ENCODE measurements at places on chromosomes 11 and 22.

GRCh38 chr11:99432677-99433076, 411.9 kb downstream of the CNTN5 start:
- DNase-seq = no peak

DNA sequence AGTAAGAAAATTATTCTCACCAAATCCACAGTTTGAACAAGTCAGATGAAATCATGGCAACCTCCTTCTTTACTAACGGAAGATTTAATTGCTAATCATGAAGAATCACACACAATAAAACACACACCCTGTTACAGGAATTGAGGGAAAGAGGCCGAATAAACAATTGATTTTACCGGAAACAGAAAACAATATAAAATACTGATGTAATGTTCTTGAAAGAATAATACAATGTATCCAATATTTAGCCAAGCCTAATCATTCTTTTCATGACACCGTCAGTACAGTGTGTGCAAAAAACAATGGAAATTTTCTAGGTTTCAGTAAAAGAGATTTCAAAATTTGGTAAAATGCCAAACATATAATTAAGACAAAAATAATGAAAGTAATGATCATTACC, 23.4 kb downstream of the ASRGL1 start:
- no peak for DNase-seq

DNA sequence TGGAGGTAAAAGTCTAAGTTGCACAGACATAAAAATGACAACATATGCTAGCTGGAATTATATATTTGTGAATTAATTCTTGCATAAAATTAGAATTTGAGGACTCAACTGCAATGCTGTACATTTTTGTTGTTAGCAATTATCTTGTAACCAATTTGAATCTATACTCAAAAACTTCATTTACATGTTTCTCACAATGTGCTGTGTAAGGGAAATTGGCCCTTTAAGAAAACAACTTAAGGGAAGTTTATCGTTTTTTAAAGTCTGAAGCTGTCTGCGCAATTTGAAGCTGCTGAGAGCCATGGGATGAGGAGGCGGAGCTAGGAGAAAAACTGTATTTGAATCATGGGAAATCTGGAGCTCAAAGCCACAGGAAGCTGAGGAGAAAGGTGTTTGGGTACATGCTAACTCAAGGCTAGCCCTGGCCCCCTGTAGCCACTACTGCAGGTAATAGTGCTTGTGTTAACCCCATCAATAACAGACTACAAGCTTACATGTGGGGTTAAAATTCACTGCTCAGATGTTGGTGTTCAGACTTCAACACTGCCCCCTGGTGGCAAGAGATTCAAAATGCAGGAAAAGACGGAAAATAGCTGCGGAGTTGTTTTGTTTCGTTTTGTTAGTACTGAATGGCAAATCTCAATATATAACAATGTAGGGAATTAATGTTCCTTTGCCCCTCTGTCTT, 126.1 kb downstream of the BRD1 start:
- DNase-seq = peak; percentile 64

GRCh38 chr11:125663910-125664309, 16.7 kb downstream of the ACRV1 start:
- DNase-seq = no peak

DNA sequence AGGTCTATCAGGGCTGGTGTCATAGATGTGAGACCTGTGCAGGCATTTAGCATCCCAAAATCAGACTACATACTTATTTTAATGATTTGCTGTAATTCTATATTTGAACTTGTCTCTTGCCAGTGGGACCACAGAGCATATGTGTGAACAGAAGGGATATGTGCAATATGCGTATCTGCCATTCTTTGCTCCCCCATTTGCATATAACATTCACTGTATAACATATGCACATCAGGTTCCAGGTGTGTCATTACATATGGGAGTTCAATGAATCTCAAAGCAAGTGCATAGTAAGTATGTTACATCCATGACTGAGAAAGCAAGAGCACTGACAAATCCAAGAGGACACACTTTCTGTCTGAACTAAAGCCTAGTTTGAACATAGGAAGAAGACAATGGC, 1115.1 kb upstream of the CNTN5 start:
- no peak for DNase-seq

- DNase-seq = no peak
Measured at GRCh38 chr11:122085712-122086111, 30.3 kb downstream of the BLID start.

DNA sequence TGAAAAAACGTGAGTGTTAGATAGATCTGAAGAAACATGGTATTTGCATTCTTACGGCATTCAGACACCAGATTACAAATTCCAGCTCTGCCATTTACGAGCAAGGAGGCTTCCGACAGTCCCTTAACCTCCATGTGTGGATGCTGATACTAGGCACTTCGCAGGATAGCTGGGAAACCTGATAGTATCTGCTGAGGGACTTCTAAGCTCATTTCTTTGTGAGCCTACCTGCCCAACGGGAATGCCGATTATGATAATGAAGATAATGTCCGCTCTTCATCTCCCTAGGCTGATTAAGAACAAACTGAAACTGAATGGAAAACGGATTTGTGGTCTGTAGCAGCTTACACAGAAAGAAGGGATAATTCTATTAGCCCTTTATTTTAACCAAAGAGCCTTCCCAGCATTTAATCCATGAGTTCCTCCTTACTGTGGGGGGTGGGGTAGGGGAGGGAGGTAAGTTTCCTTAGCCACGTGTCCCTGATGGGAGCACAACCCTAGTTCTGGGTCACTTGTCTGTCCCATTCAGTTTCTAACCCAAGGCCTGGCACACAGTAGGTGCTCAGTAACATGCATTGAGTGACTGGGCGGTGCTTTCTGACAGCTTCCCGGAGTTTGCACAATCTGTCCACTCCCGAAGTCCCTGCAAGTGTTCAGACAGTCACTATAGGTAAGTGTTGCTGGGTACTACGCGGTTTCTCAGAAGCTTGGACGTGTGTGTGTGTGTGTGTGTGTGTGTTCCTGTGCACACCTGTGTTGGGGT, 39.2 kb downstream of the CD6 start:
- DNase-seq = no peak

DNA sequence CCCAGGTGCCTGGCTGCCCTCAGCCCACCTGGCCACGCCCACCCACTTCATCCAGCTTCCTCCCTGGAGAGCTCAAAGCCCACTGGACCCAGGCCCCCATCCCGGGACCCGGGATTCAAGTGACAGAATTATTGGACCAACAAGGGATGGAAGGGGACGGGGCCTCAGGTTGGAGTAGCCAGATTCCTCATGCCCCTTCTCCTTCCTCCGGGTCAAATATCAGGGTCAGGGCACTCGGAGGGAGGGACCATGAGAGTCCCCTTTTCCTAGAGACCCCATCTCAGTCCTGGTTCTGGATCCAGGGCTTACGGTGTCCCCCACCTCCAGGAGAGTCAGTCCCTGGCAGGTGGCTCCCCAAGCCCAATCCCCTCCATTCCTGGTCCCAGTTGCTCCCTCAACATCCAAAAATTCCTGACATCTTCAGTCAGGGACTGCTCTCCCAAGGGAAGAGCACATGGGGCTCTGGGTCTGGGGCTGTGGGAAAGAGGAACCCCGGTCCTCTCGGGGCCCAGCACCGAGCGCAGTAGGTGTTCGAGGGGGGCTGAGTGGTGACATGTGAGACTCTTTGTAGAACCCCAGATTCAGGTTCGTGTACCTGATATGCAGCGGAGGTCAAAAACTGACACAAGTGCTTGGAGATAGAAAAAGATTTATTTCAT, 37.7 kb downstream of the IGLL5 start:
- DNase-seq = no peak

- DNase-seq = no peak
Measured at GRCh38 chr22:36435516-36436415, 45.7 kb downstream of the TXN2 start.

DNA sequence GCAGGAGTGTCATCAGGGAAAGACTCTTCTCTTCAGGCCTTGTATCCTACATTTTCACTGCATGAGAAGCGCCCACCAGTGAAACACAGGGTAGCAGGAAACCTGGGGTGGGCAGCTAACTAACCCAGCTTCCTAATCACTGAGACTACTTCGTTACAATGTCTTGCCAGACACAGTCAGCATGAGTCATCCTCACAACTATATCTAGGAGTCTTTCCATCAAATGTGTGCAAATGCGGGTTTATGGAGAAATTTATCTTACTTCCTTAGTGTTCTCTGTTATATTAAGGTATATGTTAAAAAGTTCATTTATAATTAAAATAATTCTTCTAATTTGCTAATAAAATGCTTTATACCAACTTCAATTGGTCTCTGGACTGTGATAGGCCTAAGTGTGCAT, 79.9 kb upstream of the RAB1B start:
- DNase-seq = no peak

GRCh38 chr11:92779746-92780145, 189.7 kb upstream of the MTNR1B start:
- DNase-seq = no peak

- peak; percentile 85 for DNase-seq
Measured at GRCh38 chr22:50674606-50675552, 2.3 kb downstream of the SHANK3 start.

DNA sequence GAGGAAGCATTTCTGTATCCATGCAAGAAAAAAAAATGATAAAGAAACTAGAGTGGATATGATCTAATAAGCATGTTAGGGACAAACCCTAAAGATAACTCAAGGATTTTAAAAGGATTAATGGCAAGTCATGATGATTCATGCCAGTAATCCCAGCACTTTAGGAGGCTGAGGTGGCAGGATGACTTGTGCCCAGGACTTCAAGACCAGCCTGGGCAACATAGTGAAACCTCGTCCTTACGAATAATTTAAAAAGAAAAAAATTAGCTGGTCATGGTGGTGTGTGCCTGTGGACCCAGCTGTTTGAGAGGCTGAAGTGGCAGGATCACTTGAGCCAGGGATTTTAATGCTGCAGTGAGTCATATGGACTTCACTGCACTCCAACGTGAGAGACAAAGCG, 145.5 kb upstream of the BLID start:
- DNase-seq = no peak

DNA sequence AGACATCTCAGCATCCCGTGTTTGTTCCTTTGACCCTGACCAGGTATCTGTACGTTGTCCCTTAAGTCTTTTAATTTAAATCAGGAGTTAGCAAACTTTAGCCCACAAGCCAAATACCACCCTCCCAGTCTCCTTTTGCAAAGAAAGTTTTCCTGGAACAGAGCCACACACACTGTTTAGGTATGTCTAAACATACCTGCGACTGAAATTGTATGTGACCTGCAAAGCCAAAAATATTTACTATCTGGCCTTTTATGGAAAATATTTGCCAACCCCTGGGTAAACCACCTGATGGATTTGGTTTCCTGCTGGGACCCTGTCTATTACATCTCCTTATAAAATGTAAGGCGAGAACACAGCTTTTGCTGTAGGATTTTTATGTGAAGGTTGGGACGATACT, 20.2 kb upstream of the RCN1 start:
- no peak for DNase-seq

DNA sequence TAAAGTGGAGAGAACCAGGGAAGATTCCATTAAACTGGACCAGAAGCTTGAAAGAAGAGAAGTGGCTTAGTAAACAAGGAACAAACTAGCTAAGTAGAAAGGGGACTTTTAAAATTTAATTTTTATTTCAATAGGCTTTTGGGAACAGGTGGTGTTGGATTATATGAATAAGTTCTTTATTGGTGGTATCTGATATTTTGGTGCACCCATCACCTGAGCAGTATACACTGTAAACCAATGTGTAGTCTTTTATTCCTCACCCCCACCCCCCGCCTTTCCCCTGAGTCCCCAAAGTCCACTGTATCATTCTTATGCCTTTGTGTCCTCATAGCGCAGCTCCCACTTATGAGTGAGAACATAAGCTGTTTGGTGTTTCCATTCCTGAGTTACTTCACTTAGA, 7.4 kb downstream of the ACAT1 start:
- no peak for DNase-seq

DNA sequence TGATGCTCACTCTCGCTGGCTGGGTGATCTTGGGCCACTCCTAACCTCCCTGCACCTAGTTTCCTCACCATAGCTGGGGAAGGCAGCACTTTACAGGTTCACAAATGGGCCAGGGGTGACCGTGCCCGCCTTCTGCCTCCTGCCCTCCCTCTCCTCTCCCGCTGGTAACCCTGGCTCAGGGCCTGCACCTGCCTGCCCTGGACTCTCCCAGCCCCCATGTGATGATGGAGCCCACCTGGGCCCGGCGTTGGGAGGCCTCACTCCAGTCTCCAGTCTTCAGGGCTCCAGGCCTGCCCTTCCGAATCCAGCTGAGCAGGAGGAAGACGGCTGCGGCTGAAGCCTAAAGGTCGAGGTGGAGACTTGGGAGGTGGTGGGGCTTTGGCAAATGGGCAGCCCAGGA, 152.9 kb downstream of the CACNA1I start:
- peak; percentile 78 for DNase-seq

DNA sequence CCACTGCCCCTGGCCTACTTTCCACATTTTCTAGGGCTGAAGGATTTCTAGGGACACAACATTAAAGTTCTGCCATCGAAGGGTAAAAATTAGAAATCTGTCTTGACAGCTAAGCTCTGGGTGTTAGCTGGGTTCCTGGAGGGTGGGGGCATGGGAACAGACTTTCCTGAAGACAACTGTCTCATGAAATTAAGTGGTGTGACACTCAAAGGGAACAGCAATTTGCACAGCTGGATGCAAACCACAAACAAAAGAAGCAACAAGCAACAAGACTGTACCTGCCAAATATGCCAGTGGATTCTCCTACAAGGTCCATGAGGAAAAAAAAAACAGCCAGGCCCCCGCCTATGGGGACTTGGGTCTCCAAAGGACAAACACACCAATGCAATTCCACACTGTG, 32.5 kb downstream of the WT1 start:
- no peak for DNase-seq

DNA sequence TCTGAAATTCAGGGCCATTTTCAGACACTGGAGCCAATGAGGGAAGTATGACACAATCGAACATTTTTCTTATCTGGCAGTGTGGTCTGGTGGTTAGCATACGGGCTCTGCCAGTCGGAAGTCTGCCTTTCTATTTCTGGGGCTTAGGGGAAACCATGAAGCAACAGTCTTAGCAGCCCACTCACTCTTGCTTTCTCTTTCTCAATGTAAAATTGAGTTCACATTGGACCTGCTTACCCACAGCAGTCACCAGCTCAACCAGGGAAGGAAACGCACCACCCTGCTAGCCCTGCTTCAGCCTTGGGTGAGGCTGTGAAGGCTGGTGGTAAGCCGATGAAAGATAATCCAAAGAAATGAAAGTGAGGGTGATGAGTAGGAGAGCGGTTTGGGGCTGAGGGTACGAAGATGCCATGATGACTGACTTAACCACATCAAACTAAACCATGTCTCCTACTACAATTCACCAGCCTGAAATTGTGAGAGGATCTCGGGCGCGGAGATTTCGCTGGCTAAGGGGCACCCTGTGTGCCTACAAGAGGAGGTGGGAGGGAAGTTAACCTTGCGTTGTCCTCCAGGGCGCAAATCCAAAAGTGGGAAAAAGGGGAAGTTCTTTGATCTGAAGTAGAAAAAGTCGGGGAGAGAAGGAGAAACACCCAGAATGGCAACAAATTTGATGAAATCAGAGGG, 2.0 kb upstream of the LMO2 start:
- DNase-seq = no peak

DNA sequence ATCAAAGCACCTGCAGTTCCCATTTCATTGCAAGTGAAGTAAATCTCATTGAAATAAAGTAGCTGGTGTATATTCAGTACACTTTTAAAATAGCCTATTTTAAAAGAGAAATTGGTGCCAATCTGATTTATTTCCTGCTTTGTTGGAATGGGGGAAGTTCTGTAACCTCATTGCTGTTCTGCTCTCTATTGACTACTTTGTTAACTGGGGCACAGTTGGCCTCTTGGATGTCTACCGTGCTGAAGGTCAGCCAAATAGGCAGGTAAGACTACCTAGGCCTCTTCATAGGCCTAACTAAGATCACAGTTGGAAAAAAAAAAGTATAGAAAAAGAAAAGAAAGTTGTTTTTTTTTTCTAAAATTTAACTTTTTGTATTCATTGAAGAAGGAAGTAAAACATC, 9.2 kb downstream of the CTNND1 start:
- DNase-seq = no peak

All from osteocyte (in vitro differentiated cells).